ENCODE measurements at places on chromosomes 16 and 17.
A peak's percentile ranks its signal among the peaks of the same experiment; 100 is the strongest.

DNA sequence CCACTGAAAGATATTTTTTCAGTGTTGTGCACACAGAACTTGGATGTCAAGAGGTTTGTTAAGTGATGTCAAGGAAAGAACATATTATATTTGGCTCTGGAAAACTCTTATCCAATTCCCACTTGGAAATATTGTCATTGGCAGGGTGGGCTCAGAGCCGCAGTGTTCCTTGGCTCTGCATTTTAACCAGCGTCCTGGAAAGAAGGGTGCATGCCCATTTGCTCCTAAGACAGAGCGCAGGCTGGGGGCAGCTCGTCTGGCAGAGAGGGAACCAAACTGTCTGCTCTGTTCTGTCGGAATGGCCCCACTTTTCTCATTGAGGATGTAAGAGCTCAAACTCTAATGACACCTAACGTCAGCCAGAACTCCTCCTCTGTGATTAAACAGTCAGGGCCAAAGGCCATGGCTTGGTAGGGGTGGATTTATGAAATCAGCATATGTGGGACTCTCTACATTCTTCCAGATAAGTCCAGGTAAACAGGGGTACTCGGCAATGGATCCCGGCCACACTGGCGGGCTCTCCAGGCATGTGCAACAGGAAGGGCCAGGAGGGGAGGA, 18.0 kb downstream of the SLC47A1 start:
- DNase-seq: no peak

DNA sequence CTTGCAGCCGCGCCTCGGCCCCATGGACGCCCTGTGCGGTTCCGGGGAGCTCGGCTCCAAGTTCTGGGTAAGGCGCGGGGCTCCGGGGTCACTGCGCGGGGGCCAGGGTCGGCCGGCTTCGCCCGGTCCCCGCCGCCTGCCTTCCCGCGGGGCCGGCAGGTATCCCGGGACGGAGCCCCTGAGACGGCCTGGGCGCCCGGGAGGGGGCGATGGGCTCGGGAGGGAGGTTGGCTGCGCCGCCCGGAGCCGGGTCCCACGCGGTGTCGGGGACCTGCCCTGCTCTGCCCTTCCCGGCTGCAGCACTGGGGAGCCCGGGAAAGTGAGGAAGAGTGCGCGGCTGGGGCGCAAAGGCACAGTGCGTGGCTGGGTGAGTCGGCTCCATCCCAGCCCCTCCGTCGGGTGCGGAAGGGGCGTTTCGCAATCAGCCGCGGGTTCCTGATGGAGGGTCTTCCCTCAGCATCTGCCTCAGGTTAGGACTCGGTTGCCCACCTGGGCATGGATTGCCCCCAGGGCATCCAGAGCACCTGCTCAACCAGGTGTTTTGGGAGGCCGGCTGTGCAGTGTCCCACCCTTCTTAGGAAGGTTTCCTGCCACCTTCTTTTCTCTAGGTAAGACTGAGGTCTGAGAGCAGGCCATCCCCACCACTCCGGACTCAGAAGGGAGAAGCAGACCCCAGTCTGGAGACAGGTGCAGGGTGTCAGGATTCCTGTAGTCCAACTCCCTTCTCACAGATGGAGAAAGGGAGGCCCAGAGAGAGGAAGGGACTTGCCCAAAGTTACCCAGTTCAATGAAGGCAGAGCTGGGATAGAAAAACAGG, 442 bp downstream of the ABCC3 start:
- DNase-seq: no peak

GRCh38 chr17:76585033-76585648, 519 bp downstream of the ST6GALNAC2 start:
- DNase-seq: no peak

DNA sequence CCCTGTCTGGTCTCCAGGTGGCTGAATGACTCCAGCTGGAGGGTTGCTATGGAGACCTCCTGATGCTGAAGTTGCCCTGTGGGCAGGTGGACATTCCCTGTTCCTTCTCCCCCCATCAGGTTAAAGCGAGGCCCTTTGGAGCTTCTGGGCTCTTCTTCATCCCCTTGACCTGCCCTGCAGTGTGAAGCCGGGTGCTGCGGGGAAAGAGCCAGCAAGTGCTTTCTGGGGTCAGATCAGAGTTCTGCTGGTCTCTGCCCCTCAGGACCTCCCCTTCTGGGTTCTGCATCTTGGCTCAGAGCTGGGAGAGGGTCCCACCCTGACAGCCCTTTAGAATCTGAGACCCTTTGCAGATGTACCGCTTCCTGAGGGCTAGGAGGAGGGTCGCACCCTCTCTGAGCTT, 25.1 kb downstream of the NKD1 start:
- no peak for DNase-seq

DNA sequence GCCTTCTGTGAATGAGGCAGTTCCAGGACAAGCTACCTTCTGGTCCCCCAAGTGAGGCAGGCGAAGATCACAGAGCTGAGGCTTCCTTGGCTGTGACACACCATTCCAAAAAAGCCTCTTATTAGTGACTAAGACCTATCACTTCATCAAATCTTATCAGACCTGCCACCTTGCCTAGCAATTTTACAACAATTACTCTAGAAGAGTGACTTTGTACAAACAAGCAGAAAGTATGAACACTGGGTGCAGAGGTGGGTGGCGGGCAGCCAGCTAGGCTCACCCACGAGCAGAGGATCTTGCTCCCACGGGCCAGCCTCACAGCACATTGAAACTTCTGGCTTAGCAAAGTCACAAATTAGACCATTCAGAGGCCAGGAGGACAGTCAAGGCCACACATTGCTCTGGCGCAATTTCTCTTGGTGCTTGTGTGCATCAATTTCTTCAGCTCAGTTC, 2.2 kb upstream of the ICAM2 start:
- no peak for DNase-seq

GRCh38 chr16:79430191-79430678, 170.3 kb downstream of the MAF start:
- no peak for DNase-seq

GRCh38 chr17:44977065-44977464, 9.0 kb upstream of the C1QL1 start:
- no peak for DNase-seq

DNA sequence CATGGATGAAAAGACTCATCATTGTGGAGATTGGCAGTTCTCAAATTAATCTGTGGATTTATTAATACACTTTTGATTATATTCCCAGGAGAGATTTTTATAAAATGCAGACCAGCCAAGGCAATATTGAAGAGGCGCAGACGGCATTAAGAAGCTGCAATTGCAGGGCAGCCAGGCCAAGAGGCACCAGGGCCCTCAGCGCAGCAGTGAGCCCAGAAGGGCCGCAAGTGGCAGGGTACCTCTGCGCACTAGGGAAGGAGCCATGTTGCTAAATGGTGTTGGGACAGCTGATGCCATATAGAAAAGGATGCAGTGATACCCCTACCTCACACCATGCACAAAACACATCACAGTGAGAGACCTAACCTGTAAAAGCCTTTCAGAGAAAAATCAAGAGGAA, 36.6 kb upstream of the CHMP6 start:
- DNase-seq: no peak

GRCh38 chr17:67578142-67578457, 139.6 kb upstream of the NOL11 start:
- DNase-seq: no peak

- no peak for DNase-seq
These were observed 44.2 kb downstream of the NT5M start for GRCh38 chr17:17347234-17347955.

- DNase-seq: no peak
These were observed 622 bp downstream of the TOM1L2 start for GRCh38 chr17:17971431-17972125.

GRCh38 chr17:79843816-79844800, 4.9 kb upstream of the CBX4 start:
- peak; percentile 50 for DNase-seq

- DNase-seq: no peak
These were observed 3.6 kb upstream of the MMP15 start for GRCh38 chr16:58021661-58022551.
